Breast epithelium (tissue), 4 donors: ENCODE measurements at places on chromosomes 1 and 21. TPM values are rescaled to one million over a fixed set of nuclear protein-coding genes. Genes with fewer than 3 reads are reported as not detected.

The NBPF6 gene
- total RNA-seq = 0.59 TPM

The FAM72A gene
- 0.98 TPM for total RNA-seq

The AJAP1 gene
- total RNA-seq = 0.44 TPM

The LRRC3 gene
- total RNA-seq = 1.6 TPM

The OR2M2 gene
- total RNA-seq = not detected

The OLIG2 gene
- total RNA-seq = not detected

The FHL3 gene
- 22.6 TPM for total RNA-seq

The RNU1-4 gene
- under 0.01 TPM for total RNA-seq

The ARHGAP29 gene
- 49.1 TPM for total RNA-seq

The LIN28A gene
- total RNA-seq = not detected

The AGPAT3 gene
- total RNA-seq = 27.2 TPM

DNA sequence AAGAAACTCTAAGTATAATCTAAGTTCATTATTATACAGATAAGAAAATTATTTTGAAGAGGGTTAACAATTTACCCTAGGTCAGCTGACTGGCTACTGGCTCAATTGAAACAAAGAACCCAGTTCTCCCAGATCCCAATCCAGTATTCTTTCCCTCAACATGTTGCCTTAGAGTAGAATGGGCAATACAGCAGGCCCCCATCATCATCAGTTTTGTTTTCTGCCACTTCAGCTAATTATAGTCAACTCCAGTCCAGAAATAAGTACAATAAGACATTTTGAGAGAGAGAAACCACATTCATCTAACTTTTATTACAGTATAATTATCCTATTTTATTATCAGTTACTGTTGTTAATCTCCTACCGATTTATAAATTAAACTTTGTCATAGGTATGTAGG lies 241.2 kb downstream of the ASTN1 start:
- DNase-seq = no peak

GRCh38 chr1:119139857-119140176 lies 636 bp downstream of the WARS2 start:
- DNase-seq = no peak

DNA sequence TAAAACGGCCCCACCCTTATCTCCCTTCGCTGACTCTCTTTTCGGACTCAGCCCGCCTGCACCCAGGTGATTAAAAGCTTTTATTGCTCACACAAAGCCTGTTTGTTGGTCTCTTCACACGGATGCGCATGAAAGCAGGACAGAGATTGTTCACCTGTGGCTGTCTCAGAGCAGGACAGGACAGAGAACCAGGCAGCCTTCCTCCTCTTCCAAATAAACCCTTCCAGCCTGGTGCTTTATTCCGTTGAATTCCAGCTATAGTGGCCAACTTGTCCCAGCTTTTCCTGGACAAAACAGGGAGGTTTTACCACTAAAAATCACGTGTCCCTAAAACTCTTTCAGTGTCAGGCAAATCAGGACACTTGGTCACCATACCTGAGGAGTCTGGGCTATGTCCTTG lies 9.5 kb upstream of the DMRTB1 start:
- DNase-seq = no peak

DNA sequence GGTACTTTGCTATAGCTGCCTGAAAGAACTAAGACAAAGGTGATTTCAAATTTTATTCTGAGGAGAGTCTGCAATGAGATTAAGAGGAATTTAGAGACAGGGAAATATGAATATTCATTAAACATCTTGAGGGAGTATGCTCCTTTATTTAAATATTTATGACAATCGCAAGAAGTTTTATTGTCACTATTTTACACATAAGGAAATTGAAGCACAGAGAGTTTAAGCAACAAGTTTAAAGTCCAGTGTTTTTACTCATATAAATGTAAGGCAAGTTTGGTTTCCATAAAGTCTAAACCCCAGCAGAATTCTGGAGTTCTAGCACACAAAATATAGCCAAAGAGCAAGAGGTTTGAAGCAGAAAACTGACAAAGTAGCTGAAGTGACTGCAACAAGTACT lies 49.3 kb upstream of the SAMSN1 start:
- no peak for DNase-seq

GRCh38 chr1:200355801-200356200 lies 54.0 kb downstream of the ZNF281 start:
- no peak for DNase-seq

- DNase-seq = no peak
These were observed 304.1 kb upstream of the ADGRL4 start for GRCh38 chr1:79310609-79311008.
